Pericardium fibroblast (primary cell): ENCODE measurements at places on chromosomes 5 and 9. TPM values are rescaled to one million over a fixed set of nuclear protein-coding genes. Genes with fewer than 3 reads are reported as not detected.

Gene PCDHB8
- total RNA-seq: not detected in 2 replicates

Gene FBLL1
- 0.68 and 1.6 TPM in 2 replicates for total RNA-seq

Gene IL3
- not detected in 2 replicates for total RNA-seq

Gene SAPCD2
- total RNA-seq: 0.34 and 0.70 TPM in 2 replicates

Gene NRARP
- 0.35 and 3.4 TPM in 2 replicates for total RNA-seq

Gene TEX48
- total RNA-seq: not detected in 2 replicates

Gene CDH9
- not detected in 2 replicates for total RNA-seq

Gene KCTD16
- 0.23 and 1.0 TPM in 2 replicates for total RNA-seq

Gene CCDC152
- 1.3 and 3.2 TPM in 2 replicates for total RNA-seq

Gene PCDHGA8
- 0.70 and 1.4 TPM in 2 replicates for total RNA-seq

Gene KCNV2
- total RNA-seq: not detected in 2 replicates

Gene MED22
- 14.5 and 16.0 TPM in 2 replicates for total RNA-seq

Gene DMRT3
- not detected in 2 replicates for total RNA-seq

Gene HSD17B4
- total RNA-seq: 116 and 130 TPM in 2 replicates
